ENCODE measurements at places on chromosomes 1 and 21.

DNA sequence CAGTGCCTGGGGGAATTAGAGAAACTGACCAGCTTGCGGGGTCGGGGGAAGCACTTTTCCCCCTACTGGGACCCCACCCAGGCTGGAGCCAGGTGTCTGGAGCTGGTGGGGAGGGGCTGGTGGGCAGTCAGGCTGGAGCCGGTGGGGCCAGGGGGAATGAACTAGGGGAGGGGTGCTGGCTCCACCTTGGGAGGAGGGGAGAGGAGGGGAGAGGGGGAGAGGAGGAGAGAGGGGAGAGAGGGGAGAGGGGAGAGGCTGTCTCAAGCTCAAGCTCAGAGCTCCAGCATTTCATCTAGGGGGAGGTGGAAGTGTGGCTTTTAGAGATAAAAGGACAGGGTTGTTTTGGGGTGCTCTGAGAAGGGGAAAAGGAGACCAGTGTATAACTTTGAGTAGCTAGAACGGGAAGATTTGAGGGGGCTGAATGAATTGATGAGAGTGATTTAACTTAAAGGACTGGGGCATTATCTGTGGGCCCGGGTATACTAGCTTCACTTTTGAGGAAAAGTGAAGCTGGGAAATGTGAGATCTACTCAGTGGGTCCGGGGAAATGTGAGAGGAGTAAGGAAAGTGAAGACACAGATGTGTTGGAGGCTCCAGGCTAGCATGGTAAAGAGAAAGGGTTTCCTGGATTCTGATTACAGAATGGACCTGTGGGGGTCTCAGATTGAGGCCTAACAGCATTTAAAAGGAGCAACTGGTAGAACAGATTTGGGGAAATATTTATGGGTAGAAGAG, 2.8 kb downstream of the EFNA1 start:
- DNase-seq, result no peak
- peaks cover 46% of the 10 kb centered on the region for H3K4me1 ChIP-seq
- H3K4me3 ChIP-seq, result no peak overlapping the region
- peaks cover 49% of the 10 kb centered on the region for H3K27me3 ChIP-seq
- H3K36me3 ChIP-seq, result peaks cover 7% of the 10 kb centered on the region

- H3K27me3 ChIP-seq, result no peaks in the 10 kb centered on the region
- DNase-seq, result no peak
- peak overlapping the region; percentile 84 for H3K27ac ChIP-seq
These were observed 37.9 kb upstream of the USP24 start for GRCh38 chr1:55252942-55253589.

- H3K27me3 ChIP-seq, result no peaks in the 10 kb centered on the region
- no peak overlapping the region for H3K4me3 ChIP-seq
- DNase-seq, result no peak
- peaks cover 14% of the 10 kb centered on the region for H3K4me1 ChIP-seq
- no peak overlapping the region for H3K27ac ChIP-seq
These were observed 7.7 kb downstream of the VPS26C start for GRCh38 chr21:37259426-37259825.

GRCh38 chr1:224168859-224169380, 14.1 kb upstream of the DEGS1 start:
- peak overlapping the region; percentile 82 for H3K27ac ChIP-seq
- H3K4me3 ChIP-seq, result peak overlapping the region; percentile 40
- peaks cover 7% of the 10 kb centered on the region for H3K36me3 ChIP-seq

Data from stimulated activated naive B cell treated with anti-CD40 and anti-IgM and Interleukin-4, amounts not matched to agents 10 μg/mL and 1 μg/mL and 100 μg/mL, for 72 hours (primary cell).